ENCODE measurements at places on chromosomes 5 and 9.

DNA sequence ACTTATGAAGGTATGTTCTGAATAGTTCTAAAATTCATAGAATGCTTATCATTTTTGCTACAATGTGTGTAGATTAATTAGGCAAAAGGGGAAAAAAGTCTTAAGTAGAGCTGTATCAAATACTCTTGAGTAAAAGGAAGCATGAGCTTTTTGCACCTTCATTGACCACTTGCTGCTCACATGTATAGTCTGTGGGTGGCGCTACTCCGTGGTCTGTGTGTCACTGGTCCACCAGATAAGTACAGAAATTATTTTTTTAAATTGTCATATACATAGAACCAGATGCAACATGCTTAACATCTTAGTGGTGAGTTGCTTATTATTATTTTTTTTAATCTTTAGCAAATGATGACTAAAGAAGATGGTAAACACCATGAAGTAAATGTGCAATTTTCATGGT is 130.2 kb downstream of the MAN2A1 start:
- no peak for DNase-seq

DNA sequence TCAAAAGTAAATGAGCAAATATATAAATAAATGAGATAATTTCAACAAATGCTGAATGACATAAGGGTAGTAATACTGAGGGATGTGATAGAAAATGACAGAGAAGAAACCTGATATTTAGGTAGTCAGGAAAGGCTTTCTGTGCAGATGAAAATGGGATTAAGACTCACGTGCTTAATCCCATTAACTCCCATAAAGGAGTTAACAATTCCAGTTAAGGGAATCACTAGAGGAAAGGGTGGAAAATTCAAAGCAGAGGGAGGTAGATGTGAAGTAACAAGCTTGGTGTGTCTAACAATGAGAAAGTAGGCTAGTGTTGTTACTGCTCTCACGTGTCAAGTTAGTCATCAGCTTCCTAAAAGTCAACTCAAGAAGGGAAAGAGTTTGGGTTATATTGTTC is 90.5 kb upstream of the TRIM32 start:
- no peak for DNase-seq

- DNase-seq: no peak
Measured at GRCh38 chr9:127735530-127736185, 564 bp upstream of the TOR2A start.

GRCh38 chr9:131467214-131467935 is 35.3 kb upstream of the POMT1 start:
- DNase-seq: no peak
